ENCODE measurements at places on chromosomes 11 and 22.

DNA sequence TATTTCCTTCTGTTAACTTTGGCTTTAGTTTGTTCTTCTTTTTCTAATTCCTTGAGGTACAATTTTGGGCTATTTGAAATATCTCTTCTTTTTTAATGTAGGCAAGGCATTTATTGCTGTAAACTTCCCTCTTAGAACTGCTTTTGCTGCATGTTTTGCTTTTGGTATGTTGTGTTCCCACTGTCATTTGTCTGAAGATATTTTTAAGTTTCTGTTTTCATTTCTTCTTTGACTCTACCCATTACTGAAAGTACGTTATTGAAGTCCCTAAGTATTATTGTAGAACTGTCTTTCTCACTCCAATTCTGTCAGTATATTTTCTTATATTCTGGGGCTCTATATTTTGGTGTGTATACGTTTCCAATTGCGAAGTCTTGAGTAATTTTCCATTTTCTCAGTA lies 77.9 kb downstream of the KCNQ1OT1 start:
- no peak for DNase-seq

GRCh38 chr22:45818424-45819085 lies 146.9 kb downstream of the ATXN10 start:
- no peak for DNase-seq

DNA sequence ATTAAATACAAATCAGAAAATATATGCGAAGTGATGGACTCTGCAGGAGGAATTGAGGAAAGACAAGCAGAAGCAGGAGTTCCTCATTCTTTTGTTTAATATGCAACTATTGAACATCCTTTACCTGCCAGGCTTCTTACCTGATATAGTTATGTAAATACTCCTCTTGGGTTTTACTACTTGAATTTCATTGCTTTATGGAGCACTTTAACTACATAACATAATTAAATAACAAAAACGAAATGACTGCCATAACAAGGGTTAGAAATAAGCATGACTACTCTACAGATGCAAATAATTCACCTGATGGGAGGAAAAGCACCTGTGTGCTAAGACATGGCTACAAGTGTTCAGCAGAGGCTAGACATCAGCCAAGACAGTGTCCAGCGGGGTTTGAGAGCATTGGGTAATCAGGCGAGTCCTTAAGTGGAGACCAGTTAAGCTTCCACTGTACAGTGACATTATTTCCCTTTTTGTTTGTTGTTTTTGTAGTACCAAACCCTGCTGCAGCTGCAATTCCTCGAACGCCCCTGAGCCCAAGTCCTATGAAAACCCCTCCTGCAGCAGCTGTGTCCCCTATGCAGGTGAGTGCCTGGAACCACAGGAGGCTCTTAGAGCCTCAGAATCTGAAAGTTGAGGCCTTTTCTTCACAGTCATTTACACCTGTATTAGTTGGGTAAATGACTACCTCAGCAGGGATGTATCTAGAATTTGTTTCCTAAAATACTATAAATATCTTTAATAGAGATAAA lies 67.4 kb downstream of the SPECC1L start:
- DNase-seq: no peak

- DNase-seq: no peak
These were observed 509.0 kb upstream of the B3GAT1 start for GRCh38 chr11:134920851-134921608.

GRCh38 chr11:70506658-70506970 lies 108.3 kb downstream of the CTTN start:
- DNase-seq: no peak

DNA sequence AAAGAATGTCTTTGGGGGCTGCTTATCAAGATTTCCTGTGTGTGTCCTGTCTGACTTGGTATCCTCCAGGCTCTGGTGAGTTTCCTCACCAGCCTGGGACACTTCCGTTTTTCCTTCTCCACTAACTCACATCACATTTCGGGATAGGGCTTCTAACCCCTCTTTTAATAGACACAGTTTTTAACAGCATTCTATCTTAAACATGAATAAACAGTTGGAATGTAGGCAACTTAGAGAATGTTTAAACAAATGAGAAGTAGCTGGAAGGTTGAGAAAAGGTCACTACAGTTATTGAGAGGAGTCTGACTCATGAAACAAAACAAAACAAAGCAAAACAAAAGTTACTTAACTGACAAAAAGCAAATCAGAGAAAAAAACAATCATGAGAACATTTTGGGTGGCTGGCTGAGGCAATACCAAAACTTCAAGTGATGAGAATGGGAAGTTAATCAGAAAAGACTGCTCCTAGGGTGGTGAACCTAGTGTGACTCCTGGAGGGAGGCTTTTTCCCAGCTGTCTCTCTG lies 64.7 kb upstream of the CTSC start:
- DNase-seq: no peak

DNA sequence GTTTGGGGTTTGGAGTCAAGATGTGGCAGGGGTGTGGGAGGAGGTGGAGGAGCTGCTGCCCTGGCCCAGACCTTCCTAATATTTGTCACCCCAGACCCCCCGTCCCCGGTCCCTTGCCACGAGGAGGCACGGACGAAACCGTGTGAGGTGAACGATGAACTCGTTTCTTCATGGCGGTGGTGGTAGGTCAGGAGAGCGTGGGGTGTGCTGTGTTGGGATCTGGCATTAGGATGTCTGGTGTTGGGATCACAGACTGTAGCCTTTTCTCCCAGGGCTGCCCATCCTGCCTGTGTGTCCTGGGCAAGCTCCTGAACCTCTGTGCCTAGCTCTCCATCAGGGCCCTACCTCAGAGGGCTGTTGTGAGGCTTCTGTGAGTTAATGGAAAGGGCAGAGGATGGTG lies 8.4 kb downstream of the MAPK8IP2 start:
- no peak for DNase-seq

GRCh38 chr22:33832558-33833151 lies 87.6 kb downstream of the LARGE1 start:
- no peak for DNase-seq

All from NAMALWA (cell line).